ENCODE measurements at places on chromosomes 5 and 9.

DNA sequence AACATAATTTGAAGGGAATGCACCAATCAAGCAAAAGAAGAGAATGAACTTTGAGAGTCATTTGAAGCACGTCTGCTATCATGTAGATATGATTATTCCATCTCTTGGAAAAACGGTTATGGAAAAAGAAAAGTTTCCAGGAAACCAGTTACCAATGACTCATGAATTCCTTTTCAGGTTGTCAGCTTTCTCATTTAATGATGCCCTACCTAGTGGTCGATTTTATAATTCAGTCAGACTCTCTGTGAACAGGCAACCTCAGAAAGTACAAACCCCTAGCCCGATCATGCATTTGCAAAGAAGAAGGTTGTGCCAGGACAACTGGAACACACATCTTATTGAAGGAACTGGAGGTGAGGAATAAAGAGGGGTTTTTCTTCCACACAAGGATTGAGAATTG is 355.1 kb upstream of the GRIA1 start:
- no peak for DNase-seq

- no peak for DNase-seq
Observed at GRCh38 chr5:62720031-62720441, 141.4 kb downstream of the LRRC70 start.

- DNase-seq, result no peak
Observed at GRCh38 chr5:1834022-1834551, 32.9 kb downstream of the NDUFS6 start.

DNA sequence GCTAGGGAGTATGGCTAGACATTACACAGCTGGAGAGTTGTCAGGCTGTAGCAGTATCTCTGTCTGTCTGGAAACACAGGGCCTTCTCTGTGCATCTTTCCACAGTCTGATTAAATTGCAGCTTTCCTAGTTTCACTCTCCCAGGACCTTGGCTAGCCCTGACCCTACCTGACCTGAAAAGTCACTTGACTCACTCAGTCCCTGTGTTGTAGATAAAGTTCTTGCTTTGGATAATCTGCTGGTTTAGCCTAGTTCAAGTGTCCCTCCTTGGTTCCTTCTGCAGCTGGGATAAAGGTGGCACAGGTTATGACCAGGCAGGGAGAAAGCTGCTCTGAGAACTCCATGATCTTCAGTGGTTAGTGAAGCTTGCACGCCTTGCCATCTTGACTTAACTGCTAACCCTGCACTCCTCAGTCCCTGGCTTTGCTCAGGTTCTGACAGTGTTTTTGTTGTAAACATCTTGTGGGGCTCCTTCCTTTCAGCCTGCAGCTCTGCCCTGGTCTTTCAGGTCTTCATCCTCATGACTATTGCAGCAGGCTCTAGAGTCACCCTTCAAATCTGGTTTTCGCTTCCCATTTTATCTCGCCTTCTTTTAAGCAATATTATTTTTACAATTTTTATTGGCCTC is 101.0 kb downstream of the PIP5K1B start:
- DNase-seq, result no peak

DNA sequence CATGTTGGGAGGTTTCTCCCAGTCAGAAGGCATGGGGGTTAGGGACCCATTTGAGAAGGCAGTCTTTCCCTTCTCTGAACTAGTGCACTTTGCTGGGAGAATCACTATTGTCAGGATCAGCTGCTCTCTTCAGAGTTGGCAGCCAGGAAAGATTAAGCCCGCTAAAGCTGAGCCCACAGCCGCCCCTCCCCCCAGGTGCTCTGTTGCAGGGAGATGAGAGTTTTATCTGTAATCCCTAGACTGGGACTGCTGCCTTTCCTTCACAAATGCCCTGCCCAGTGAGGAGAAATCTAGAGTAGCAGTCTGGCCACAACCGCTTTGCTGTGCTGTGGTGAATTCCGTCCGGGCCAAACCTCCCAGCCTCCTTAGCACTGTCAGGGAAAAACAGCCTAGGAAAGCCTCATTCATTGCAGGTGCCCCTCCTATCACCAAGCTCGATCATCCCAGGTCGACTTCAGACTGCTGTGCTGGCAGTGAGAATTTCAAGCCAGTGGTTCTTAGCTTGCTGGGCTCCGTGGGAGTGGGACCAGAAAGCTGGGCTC is 69.8 kb downstream of the CNTLN start:
- no peak for DNase-seq

- no peak for DNase-seq
Observed at GRCh38 chr9:98453589-98454311, 198.3 kb upstream of the TBC1D2 start.

DNA sequence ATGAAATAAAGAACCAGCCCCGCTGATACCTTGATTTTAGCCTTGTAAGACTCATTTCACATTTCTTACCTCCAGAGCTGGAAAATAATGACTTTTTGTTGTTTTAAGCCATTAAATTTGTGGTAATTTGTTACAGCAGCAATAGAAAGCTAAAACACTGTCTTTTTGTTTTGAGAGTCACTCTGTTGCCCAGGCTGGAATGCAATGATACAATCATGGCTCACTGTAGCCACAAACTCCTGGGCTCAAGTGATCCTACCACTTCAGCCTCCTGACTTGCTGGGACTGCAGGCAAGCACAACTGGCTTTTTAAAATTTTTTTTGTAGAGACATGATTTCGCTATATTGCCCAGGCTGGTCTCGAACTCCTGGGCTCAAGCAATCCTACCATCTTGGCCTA is 34.7 kb upstream of the MYO10 start:
- no peak for DNase-seq

DNA sequence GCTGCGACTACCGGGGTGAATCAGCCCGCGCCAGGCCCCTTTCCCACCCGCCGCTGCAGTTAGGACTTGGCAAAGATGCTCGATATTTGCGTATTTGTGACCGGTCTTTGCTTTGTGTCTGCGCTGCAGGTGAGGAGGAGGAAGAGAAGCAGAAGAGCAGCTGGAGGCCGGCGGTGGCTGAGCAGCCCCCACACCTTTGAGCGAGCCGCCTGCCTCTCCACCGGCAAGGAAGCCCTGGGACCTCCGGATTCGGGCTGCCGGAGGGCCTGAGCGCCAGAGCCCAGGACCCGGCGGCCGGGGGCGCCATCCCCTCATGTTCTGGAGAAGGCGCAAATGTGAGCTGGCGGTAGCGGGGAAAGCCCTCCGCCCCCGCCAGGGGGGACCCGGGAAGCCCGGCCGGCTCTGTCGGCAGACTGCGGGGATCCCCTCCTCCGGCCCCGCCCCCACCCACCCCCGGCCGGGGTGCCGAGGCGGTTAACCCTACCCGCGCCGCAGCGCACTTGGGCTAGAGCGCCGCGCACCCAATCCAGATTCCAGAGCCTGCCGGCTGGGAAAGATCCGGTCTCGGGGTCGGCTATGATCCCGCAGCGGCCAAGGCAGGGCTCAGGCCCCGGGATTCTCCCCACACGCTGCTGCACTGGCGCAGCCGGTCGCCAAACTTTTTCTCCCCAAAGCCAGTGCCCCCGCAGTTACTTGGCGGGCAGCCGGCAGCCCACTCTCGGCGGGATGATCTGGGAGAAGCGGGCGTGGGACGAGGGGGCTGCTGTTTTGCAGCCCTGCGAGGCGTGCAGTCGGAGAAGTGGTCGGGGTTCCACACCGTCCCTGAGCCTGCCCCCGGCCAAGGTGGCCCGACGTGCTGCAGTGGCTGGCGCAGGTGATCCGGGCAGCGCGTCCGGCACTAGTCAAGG is 800 bp upstream of the KCNN2 start:
- DNase-seq, result peak; percentile 1

DNA sequence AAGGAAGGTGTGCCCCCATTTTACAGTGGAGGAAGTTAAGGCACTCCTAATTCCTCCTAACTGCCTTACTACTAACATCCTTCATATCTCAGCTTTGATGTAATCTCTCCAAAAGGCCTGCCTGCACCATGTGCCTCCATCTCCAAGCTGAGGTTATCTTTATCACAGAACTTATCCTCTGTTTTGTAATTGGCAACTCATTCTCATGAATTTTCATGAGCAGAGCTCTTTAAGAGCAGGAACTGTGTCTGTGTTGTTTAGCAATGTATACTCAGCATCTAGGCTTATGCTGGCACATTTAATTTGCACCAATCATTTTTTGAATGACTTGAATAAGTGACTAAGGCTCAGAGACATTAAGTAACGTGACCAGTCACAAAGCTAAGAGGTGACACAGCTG is 147.9 kb upstream of the VLDLR start:
- DNase-seq, result no peak

DNA sequence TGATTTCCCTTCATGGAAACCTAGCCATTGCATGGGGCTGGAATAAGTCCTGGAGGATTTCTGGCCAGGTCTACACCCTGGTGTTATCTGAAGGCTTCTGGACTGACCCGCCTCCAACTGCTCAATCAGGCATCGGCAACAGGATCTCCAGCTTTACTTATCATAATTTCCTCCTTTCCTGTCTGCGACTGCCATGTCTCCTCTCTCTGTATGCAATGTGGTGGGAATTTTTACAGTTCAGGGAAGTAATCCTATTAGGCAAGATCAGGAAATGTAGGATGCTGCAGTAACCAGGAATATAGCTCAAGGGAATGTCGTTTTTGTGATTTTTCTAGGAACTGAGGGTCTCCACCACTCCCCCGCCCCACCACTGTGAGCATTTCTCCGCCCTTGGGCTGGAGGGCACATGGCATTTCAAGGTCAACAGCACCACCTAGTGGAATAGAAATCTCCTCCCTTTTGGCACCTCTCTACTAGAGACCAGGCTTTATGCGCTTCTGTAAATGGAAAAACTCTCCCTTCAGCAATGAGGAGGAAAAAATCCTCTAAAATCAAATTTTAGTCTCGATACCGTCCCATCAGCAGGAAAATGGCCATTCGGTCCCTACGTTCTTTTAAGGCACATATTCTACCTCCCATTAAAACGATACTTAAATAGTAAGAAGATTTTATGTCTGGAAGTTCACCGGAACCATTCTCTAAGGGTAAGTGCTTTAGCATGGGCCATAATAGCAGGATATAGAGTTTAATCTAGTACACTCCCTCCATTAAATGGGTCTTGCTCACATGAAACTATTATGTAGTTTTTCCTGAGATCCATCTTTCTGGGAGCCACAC is 93.0 kb downstream of the YTHDC2 start:
- DNase-seq, result peak; percentile 14

- DNase-seq, result no peak
Observed at GRCh38 chr9:6126377-6126776, 89.2 kb upstream of the IL33 start.
